ENCODE measurements at places on chromosomes 7 and 10.

GRCh38 chr7:10646194-10646593, 327.5 kb upstream of the PHF14 start:
- DNase-seq = no peak

- DNase-seq = no peak
Observed at GRCh38 chr7:150326657-150327268, 3.4 kb upstream of the ACTR3C start.

- DNase-seq = no peak
Observed at GRCh38 chr10:77562742-77563141, 74.9 kb downstream of the KCNMA1 start.

DNA sequence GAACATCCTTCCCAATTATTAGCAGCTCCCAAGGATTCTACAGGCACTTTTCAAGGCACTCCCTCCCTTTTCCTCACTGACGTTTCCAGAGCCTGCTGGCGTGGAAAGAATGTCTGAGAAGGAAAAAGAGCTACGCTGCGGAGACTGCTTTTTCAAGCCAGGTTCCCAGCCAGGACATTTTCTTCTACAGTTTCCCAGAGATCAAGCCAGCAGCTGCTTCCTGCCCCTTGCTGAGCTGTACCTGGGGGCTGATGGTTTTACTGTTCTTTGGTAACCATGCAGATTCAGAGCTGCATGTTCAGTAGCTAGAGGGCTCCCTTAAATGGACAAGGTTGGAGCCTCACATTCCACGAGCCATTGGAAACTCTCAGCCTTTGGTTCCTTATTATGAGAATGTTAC, 133.4 kb downstream of the EVX1 start:
- DNase-seq = no peak

- no peak for DNase-seq
Observed at GRCh38 chr7:36571190-36571560, 153.1 kb downstream of the AOAH start.

DNA sequence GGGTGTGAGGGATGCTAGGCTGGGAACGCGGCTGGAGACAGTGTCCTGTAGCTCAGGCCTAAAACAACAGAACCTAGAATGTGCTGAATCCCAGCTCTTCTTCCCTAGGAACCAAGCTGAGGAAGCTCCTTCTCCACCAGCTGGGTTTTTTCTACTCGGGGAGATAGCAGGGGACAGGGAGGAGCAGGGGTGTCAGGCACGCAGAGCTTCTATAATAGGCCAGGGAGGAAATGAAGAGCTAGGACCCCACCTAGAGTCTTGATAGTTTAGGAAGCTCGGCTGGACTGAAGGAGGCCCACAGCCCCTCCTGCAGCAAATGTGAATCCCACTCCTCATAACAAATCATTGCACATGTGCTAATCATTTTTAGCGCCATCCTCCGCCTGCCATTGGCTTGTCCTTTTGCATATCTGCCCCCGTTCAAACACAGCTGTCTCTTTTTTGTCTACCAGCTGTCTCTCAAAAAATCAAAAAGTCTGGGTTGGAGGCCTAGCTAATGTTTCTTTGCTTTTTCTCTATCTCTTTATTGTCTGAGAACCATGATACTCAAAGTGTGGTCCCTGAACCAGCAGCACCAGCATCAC, 24.1 kb upstream of the FAM180A start:
- DNase-seq = no peak

DNA sequence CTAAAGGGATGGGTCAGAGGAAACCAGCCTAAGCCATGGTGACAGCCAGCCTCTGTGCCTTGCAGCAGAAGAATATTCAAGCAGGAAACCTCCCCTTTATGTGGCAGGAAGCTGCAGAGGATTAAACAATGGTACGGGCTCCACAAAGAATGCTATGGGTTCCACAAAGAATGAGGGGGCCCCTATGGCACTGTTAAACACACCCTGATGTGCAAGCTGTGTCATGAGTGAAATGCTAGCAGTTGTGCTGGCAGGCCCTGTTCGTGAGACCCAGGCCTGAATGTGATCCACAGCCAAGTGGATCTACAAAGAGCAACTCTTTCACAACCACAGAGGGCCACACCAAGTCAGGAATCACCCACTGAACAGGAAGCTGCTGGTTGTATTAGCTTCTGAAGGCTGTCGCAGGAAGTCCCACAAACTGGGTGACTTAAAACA, 68.9 kb downstream of the MYOF start:
- DNase-seq = no peak

DNA sequence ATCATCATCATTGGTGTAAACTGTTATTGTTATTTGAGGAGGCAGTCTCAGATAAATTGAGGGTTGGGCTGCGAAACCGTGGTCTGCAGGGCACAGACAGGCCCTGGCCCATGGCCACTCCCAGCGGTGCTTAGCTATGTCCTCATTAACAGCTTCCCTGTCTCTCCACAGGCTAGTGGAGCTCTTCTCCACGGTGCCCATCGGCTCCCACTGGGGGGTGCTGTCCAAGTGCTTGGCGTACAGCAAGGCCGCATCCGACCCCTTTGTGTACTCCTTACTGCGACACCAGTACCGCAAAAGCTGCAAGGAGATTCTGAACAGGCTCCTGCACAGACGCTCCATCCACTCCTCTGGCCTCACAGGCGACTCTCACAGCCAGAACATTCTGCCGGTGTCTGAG, 21.6 kb downstream of the GPR26 start:
- no peak for DNase-seq

Data from stimulated activated CD4-positive, alpha-beta T cell treated with anti-CD3 and anti-CD28 coated beads, Interleukin-1b, Interleukin-23, amount 100 ng/mL, for 24 hours (primary cell).